ENCODE measurements at places on chromosomes 2 and 18.

DNA sequence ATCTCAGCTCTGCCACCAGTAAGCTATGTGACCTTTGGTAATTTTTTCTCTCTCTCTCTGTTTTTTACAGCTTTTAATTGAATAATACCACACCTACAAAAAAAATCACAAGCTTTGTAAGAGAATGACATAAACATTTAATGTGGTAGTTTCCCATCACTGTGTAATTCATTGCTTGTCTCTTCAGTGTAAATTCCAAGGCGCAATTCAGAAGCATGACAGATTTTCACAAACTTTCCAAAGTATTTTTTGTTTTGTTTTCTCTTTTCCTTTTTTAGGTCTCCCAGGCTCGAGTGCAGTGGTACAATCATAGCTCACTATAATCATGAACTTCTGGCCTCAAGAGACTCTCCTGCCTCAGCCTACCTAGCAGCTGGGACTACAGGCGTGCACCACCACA is 25.0 kb upstream of the PPM1B start:
- no peak for DNase-seq

DNA sequence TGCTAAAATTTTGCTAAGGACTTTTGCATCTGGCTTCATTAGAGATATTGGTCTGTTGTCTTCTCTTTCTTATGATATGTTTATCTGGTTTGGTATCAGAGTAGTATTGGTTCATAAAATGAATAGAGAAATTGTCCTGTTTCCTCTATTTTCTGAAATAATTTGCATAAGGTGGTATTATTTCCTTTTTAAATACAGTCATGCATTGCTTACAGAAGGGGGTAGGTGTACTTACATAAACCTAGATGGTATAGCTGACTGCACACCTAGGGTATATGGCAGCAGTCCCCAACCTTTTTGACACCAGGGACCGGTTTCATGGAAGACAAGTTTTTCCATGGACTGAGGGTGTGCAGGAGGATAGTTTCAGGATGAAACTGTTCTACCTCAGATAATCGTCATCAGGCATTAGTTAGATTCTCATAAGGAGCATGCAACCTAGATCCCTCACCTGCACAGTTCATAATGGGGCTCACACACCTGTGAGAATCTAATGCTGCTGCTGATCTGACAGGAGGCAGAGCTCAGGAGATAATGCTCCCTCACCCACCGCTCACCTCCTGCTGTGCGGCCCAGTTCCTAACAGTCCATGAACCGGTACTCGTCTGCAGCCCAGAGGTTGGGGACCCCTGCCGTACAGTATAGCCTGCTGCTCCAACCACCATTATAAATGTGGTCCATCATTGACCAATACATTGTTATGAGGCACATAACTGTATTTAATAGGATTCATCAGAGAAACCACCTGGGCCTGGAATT is 189.2 kb downstream of the FAM210A start:
- no peak for DNase-seq

DNA sequence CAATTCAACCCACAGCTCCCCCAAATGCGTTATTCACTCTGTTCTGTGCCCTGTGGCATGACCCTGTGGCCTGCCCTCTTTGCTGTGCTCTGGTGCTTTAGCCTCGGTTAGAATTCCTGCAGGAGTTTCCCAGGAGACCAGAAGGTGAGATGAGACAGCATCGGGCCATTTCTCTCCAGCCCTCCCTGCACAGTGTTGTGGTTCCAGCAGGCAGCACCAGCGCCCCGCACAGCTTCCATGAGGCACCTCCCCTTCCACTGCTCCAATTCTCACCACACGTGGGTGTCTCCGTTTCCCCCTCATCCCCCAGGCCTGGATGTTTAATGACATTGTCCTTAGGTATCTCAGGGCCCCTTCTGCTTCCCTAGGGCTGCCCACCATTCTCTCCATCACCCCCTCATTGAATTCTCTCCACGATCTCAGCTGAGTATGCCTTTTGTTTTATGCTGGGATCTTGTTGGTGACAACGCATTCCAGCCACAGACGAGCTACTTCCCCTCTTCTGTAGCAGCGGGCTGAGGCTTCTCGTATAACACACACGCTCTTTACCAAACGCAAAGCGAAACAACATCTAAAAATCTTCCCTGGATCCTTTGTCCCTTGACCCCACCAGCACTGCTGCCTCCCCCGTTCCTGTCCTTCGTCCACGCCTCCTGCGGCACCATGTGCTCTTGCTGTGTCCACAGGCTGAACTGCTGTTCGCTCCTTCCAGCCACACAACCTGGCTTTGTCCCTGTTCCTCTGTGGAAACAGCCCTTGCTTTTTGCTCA is 35.1 kb downstream of the ACKR3 start:
- DNase-seq, result no peak

DNA sequence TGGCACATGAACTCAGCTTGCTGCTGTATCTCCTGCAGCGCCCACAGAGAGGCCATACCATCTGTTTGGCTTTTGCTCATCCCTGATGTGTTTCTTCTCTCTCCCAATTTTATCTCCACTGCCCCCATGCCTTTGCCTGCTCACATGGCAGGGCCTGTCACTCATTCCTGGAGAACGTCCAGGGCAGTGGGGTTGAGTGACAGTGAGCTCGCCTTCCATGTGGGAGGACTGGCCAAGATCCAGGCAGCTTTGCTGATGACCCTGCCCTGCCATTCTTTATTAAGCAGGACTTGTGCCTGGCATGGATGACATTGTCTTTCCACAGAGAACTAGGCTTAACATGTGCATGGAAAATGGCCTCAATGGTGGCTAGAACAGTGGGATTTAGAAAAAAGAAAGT is 230.5 kb upstream of the THSD7B start:
- DNase-seq, result no peak

GRCh38 chr18:3595369-3596273 is 145.6 kb downstream of the TGIF1 start:
- peak; percentile 66 for DNase-seq

DNA sequence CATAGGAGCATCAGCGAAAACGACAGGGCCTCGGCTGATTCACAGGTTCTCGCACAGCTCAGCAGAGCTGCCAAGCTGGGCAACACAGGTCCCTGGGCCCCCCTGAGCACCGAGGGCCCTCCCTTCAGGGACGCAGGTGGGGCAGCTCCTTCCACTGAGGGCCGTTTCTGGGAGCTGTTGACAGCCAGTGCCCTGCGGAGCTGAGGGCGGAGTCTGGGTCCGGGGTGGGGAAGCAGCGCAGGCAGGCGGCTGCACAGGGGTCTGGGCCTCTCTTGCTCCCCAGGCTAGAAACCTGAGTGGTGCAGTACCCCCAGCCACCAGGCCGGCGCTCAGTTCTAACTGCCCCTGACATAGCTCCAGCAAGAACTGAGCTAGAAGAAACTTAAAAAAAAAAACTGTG is 65.7 kb downstream of the PXDN start:
- no peak for DNase-seq

DNA sequence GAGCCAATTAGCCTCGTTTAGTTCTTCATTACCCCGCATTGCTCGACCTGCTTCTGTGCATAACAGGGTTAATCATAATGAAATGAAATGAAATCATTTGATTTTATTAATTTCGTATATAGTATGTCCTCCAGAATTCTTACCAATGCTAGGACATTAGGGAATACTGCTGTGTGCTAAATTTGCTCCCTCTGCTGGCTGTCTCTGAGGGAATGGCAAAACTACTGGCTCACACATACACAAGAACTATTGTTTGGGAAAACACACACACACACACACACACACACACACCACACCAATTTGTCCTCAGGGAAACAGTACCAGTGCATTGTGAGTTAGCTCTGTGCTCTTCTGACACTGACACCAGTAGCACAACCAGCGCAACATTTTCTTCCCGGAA is 273.3 kb upstream of the TCF4 start:
- DNase-seq, result no peak

DNA sequence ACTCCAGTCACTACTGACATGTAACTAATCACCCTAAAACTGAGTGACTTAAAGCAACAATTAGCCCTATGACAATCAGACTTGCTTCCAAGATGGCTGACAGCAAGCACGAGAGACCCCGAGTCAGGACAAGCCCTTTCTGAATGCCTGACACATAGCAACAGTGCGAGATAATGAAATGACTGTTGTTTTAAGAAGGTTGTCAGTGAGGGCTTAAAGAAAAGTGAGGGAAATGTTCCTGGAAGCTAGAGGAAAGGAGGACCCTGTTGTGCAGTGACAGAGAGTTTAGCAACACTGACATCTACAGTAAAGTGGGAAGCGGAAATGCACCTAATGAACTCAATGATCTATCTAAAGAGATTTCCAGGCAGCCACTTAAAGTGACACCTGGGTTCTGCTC is 163.1 kb downstream of the STK39 start:
- DNase-seq, result no peak

GRCh38 chr2:239462671-239463506 is 62.1 kb upstream of the HDAC4 start:
- DNase-seq, result no peak

- DNase-seq, result no peak
Observed at GRCh38 chr2:30288561-30288960, 57.2 kb downstream of the LBH start.

- DNase-seq, result no peak
Observed at GRCh38 chr2:43300222-43300621, 73.8 kb upstream of the ZFP36L2 start.

GRCh38 chr2:154694881-154695280 is 3.6 kb upstream of the KCNJ3 start:
- no peak for DNase-seq

- no peak for DNase-seq
Observed at GRCh38 chr2:17538844-17539554, 1.5 kb upstream of the VSNL1 start.

DNA sequence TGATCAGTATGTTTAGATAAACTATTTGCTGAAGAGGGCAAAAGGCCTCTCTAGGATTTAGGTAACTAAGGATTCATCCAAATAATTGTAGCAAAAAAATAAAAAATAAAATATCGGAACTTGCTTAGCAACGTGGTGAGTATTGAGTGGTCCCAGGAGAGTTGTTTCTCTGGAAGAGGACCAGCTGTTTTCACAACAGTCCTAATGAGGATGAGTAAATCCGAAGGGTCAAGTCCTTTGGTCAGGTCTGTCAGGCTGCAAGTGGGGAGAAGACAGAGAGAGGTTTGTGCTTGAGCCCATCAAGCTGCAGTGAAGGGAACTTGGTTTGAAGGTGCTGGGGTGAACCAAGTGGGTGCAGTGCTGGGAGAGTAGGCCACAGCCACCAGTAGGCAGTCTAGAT is 539.2 kb downstream of the SLC4A3 start:
- no peak for DNase-seq

- no peak for DNase-seq
Observed at GRCh38 chr2:213649176-213649575, 364.9 kb downstream of the SPAG16 start.

DNA sequence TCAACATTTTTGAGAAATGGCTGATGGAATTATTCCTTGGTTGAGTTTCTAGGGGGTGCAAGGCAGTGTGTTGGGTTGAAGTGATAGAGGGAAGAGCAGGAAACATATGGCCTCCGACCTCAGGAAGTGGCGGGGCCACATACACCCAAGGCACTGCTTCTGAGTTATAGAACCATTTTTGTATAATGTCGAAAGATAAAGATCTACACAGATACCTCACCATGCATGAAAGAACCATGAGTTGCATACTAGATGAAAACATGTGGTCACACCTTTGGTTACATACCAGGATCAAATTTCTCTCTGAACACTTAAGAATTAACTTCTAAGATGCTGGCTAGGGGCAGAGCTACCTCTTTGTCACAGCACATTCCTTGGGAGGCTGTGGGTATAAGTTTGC is 23.2 kb downstream of the LAMA3 start:
- no peak for DNase-seq

DNA sequence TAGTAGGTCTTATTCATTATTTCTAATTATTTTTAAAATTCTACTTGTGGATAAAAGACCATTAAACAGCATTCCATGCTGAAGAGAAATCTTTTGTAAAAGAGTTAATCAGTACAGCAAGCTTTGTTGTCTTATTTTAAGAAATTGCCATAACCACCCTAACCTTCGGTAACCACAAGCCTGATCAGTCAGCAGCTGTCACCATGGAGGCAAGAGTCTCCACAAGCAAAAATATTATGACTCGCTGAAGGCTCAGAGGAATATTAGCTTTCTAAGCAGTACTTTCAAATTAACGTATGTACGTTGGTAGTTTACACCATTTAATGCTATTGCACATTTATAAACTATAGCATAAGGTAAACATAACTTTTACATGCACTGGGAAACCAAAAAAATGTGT is 650.5 kb upstream of the LINC00305 start:
- DNase-seq, result no peak

- no peak for DNase-seq
Observed at GRCh38 chr18:12741351-12741750, 38.5 kb downstream of the PSMG2 start.

DNA sequence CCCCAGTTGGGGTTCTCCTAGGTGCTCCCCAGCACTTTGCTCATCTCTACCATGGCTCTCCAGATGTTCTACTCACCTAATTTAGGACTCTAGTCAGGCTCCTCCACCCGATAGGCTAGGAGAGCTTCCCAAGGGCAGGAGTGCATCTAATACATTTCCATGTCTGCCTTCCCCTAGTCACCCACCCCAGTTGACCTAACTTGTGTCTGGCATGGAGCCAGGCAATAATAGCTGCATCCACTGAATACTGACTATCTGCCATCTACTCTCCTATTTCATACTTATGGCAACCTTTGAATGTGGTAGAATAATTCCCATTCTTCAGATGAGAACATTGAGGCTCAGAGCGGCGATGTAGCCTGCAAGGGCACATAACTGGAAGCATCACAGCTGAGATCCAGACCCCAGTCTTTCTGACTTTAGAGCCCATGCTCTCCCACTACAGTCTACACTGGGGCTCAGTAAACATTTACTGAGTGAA is 71.8 kb upstream of the YWHAQ start:
- no peak for DNase-seq

GRCh38 chr2:195461010-195461409 is 196.0 kb upstream of the SLC39A10 start:
- no peak for DNase-seq

GRCh38 chr2:239820836-239821693 is 204.1 kb downstream of the NDUFA10 start:
- DNase-seq, result no peak

DNA sequence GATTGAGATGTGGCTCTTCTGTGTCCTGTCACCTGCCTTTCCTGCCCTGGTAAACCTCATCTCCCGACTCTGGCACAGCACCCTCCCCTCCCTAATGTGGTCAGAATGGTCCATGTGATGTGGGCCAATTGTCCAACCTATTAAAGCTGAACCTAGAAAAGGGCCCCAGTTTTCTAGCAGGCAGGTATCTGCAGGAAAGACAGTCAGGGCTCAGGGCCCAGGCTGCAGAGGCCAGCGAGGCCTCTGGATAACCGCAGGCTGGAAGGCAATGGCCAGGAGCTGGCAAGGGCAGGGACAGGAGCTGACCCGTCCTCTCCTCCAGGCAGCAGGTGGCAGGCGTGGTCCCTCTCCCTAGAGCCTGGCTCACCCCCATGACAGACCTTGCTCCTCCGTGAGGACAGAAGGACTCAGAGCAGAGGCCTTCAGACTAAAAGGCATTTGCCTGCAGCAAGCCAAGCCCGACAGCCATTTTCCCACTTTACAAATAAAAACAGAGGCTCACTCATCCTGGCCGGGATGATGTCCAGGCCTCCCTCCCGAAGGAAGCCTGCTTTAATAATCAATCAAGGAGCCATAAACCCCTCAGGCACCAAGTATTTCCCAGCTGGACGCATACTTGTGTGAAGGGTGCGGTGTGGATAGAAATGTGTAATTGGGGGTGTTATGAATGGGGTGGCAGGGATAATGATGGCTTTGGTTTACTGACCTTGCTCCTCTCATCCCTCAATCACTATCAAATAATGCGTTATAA is 107.1 kb downstream of the TWIST2 start:
- DNase-seq, result no peak

All from GM12864 (cell line).